Smooth muscle cell of the brain vasculature (primary cell): ENCODE measurements at places on chromosomes 4 and X.

GRCh38 chrX:13863324-13863723, 46.4 kb upstream of the GPM6B start:
- no peak for DNase-seq

DNA sequence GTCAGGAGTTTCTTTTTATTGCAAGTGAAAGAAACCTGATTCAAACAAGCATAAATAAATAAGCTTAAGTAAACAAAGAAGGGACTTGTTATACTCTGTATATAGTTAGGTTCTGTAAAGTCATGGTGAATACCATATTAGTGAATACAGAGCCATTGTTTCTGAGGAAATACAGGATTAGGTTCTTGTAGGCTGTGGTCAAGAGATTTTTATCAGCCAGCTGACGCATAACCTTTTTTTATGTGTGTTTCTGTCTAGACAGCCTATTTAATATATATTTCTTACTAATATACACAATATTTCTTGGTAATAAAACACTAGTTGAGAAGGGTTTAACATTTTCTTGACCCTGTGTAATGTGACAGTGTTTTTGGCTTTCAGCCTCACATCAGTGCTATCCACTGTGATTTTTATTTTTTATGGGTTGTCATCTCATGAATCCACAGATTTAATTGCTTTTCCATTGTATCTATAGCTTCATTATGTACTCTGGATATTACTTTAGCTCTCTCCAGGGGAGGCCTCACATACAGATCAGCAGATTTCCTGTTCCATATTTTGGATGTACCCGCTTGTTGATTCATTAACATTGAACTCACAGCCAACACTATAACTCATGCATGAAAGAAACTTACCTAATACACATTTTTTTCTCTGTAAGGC, 8.0 kb downstream of the HERC3 start:
- DNase-seq, result no peak

DNA sequence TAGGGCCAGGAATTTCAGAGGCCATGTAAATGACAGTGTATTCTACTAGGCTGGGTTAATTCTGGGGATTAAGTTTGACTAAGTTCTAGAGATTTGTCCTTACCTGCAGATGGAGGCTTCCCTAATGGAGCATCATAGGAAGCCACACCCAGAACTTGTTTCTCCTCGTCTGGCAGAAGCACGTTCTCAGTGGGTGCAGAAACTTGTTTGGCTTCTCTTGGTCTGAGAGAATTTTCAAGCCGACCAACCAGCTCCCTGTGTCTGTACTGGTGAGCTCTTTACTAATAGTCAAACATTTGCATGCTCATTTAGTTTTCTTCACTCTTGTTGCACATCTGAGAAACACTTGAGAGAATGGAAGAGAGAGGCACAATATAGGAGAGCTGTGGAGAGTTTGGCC, 907 bp upstream of the ATP10D start:
- DNase-seq, result no peak

- DNase-seq, result no peak
Observed at GRCh38 chr4:177012918-177013545, 220.3 kb upstream of the VEGFC start.

DNA sequence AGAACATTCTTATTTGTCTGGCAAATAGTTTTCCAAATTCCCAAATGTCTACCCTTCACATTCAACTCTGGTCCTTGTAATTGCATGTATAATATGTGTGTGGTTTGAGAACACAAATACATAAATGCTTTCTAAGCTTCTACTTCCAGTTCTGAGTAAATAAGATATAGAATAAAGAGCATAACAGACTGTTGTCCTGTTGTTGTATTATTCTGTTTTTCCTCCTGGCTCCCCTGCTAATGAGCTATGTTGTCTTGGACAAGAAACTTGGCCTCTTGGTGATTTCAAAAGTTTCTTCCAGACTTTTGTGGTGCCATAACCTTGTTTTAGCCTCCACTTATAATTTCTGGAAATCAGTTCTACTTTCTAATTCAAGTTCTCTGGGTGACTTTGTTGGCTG, 75.3 kb upstream of the USP38 start:
- no peak for DNase-seq

GRCh38 chr4:85732124-85732523, 257.2 kb downstream of the ARHGAP24 start:
- no peak for DNase-seq

DNA sequence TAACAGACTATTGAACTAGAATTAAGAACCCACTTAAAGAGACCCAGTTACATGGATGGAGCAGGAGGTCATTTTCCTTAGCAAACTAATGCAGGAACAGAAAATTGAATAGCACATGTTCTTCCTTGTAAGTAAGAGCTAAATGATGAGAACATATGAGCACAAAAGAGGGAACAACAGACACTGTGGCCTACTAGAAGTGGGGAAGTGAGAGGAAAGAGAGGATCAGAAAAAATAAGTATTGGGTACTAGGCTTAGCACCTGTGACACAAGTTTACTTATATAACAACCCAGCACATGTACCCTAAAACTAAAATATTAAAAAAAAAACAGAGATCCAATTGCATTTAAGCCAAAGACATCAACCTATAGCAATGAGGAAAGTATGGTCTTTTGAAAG, 26.2 kb downstream of the ARAP2 start:
- DNase-seq, result no peak

- no peak for DNase-seq
Observed at GRCh38 chr4:128564081-128564630, 245.3 kb upstream of the JADE1 start.

GRCh38 chr4:129046055-129046959, 47.0 kb downstream of the SCLT1 start:
- DNase-seq, result no peak

DNA sequence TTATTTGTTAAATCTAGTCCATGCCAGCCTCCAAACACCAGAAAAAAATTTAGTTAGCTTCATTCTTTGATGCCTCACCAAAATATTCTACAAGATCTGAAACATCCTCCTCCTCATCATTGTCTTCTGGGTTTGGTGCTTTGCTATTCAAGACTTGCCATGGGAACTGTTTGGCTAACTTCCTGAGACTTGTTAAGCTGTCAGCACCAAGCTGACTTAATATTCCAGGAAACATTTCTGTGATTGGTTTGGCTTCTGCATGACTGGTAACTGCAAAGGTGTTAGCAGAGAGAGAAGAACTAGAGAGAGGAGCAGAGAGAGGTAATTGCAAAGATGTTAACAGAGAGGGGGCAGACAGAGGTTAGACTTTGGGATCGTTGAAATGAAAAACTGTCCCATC, 101.3 kb downstream of the PALLD start:
- DNase-seq, result no peak

DNA sequence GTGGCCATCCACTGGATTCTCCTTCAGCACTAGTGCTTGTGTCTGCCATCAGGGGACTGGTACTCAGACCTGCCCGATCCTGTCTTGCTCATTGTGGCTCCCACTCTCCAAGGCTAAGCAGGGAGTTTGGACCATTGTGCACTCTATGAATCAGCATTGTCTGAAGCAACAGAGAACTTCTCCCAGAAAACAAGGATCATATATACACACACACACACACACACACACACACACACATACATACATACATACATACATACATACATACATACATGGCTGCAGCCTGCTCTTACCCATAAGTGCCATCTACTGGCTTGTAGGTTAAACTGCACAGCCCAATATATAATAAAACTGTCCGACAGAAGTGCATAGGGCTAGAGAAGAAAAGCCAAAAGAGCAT, 345.3 kb upstream of the LCORL start:
- no peak for DNase-seq
